Endothelial cell (in vitro differentiated cells): ENCODE measurements at places on chromosomes 7 and 10.

DNA sequence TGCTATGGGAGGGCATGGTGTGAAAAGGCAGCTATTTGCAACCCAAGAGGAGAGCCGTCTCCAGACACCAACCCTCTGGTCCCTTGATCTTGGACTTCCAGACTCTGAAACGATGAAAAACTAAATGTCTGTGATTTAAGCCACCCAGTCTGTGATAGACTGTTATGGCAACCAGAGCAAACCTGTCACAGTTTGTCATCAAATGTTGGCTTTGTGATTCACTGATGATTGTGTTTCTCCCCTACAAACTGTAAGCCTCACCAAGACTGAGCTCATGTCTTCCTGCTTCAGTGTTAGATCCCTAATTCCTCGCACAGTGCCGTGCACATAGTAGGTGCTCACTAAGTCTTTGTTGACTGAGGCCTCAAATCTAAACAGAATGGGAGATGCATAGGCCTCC lies 224.6 kb upstream of the PITRM1 start:
- DNase-seq: no peak

- no peak for DNase-seq
Observed at GRCh38 chr7:158812684-158813083, 16.6 kb downstream of the ESYT2 start.

- DNase-seq: no peak
Observed at GRCh38 chr10:101304316-101304715, 49.6 kb upstream of the BTRC start.

DNA sequence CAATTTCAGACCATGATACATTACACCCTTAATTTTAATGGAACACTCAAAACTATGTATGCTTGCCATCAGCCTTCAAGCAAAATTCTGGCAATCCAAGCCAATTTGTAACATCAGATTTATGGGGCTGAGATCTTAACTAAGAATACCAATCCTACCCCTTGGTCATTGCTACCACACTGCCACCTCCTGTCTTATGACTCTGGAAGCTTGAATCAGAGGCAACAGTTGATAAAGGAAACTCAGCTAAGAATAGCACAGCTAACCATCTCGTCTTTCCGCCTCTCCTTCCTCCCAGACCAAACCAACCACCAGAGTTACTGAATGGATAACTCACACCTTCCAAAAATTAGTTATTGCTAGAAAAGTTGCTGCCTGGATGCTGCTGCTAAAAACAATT lies 7.4 kb downstream of the IGF2BP3 start:
- peak; percentile 8 for DNase-seq

DNA sequence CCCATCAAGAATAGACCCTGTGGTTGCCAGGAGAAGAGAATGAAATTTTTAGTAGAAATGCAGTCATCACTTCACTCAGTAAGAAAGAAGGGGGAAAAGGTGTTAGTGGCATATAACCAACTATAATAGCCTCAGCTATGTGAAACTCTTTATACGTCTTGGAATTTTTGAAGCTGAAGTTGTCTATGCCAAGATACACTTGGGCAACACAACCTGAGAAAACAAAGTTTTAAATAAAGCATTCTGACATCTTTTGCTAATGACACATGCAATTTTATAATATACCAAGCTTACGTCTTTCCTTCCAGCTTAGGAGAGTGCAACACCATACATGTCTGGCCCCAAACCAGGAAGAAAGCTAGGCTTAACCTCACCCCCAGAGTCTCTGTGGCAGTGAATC lies 40.8 kb upstream of the ZNF438 start:
- DNase-seq: no peak
